ENCODE measurements at places on chromosomes 16 and 17.

DNA sequence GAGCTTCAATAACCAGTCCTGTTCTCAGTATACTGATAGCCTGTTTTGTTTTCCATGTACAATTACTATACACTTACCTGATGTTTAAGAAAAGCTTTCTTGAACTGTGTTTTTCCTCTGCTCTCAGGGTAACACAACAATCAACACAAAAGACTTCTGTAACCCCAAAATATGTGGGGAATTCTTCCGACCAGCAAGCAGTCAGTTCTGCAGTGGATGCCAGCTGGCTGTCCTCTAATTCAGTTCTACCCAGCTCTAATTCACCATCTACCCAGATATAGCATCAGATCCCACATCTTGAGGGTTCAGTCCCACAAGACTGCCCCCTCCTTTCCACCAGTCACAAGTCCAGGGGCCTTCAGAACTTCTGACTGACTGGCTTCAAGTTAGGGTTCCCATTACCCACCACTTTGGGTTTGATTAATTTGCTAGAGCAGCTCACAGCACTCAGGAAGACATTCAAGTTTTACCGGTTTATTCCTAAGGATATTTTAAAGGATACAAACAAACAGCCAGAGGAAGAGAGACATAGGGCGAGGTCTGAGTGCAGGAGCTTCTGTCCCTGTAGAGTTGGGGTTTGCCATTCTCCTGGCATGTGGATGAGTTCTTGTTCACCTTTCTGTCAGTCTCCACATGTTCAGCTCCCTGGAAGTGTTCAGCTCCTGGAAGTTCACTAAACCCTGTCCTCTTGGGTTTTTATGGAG is 178.2 kb downstream of the CHD9 start:
- DNase-seq = no peak

DNA sequence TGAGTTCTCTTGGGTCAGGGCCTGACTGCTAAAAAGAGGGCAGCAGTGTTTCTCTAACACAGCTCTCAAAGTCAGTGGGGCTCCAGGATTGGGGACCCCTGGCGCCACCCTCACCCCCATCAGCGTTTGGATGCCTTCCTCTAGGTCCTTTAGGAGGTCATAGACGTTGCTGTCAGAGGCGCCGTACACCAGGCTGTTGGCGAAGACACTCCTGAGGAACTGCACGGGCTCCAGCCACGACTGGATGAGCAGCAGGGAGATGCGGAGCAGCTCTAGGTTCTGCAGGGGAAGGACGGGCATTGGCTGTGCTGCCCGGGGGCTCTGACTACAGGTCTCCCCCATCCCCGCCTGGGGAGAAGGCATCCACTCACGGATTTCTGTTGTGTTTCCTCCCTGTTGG is 993 bp downstream of the GH1 start:
- no peak for DNase-seq

DNA sequence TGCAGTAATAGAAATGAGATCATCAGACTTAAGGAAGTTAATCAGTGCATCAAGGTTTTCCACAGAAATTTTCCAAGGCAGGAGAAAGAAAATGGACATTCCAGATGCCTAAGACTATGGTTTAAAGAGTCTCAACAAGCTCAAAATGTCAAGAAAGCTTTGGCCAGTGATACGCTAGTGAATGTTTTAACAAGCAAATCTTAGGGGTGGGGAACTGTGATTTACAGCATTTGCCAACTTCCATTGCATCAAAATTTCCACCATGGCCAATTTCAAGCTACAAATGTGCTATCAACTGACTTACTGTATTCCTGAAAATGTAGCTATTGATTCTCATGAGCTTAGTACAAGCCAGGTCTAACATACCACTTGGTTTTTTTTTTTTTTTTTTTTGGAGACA is 82.4 kb upstream of the CLEC3A start:
- no peak for DNase-seq

DNA sequence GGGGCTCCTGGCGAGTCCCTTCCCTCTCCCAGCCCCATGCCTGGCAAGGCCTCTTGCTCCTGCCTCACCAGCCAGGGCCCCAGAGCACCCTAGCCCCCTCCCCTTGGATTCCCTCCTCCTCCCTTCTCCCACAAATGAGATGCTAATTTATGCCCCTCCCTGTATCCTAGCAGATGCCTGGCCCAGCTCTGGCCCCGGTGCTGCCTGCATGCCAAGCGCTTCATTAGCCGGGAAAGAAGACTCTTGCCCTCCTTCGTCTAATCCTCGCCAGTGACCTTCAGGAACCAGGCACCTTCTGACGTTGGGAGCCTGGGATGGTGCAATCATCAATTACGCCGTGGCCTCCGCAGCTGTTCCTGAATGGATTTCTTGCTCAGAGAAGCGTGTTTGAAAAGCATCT is 127.8 kb downstream of the SDK2 start:
- DNase-seq = peak; percentile 74

GRCh38 chr16:84195201-84196093 is 4.5 kb downstream of the ADAD2 start:
- no peak for DNase-seq

DNA sequence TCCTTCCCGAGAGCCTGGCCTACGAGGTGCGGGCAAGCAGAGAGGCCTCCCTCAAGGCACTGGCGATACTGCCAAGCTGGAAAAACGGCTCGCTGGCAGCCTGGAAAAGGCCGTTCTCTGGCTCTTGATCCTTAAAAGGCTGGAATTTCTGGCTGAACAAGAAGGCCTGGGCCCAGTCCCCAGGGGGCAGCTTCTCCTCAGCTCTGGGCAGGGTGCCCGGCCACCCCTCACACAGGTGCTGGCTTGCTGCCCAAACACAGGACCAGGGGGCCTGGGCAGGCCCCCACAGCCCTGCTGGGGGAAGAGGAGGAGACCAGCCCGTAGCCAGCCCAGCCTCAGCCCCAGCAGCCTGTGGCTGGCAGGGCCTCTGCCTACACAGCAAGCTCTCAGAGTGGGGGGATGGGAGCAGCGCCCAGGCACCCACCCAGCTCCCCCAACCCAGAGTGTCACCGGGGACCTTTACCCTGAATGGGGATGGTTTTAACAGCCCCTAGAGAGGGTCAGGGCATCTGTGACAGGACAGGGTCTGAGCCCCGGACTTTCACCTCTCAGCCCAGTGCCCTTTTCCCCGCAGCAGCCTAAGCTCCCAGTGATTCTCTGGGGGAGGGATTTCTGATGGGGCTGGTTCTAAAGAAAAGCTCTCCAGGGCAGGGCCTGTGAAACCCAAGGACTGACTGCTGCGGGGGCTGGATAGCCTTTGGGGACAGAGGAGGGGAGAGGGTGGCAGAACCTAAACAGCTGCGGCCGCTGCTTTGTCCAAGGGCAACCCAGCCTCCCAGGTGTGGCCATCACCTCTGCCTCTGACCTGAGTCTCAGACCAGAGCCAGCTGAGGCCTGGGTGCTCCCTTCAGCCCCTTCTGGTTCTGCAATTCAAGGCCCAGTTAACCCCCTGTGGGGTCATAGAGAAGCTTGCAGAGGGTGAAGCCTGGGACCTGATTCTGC is 38.6 kb upstream of the TOB1 start:
- DNase-seq = peak; percentile 53

- peak; percentile 71 for DNase-seq
Observed at GRCh38 chr17:72376526-72377345, 255.9 kb downstream of the SOX9 start.

DNA sequence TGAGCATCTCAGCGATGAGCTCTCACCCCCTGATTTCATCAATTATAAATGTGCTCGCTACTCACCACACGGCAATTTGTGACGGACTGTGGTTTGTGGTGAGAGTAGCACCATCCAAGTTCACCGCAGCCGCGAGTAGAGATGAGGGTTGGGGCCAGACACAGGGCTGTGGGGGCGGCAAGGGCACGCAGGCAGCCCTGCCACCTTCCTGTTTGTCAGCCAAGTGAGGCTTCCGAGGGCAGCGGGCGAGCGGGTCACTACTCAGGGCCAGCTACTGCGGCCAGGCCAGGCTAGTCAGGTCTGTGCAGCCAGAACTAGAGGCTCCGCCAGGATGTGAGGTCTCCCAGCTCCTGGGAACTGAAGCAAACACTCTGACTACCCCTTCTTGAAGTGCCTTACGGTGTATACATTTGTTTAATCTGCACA is 39.6 kb upstream of the MEOX1 start:
- DNase-seq = peak; percentile 27

DNA sequence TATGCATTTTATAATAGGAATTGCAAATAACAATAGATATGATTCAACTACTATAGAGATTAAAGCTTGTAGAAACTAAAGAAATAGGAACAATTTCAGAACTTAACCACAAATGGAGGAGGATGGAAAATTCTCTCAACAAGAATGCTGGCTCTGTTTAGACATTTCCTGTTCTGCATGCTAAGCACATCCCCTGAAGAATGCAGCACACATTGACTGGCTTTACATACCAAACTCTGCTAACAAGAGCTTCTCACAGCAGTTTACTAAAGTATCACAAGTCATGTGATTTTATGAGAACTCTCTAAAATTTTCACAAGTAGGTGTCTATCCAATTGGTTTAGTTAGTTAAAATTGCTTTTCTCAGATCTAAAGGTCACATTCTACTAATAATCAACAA is 85.2 kb downstream of the SPAG9 start:
- DNase-seq = no peak

GRCh38 chr16:88730632-88731607 is 24.6 kb downstream of the CTU2 start:
- DNase-seq = peak; percentile 64

DNA sequence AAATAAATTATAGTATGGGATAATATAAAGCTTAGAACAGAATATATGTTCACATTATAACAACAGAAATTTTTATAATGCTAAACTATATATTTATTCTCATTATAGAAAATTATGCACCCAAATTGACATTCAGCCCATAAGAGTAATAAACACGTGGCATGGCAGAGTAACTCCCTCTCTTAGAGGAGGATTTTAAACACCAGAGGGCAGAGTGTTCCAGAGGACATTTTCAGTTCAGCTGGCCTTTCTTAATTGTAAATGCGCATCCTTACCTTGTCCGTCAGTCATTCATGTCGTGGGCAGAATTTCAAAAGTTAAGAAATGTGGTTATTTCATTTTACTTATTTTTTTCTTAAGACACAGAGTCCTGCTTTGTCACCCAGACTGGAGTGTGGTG is 147.1 kb downstream of the TANC2 start:
- DNase-seq = no peak

GRCh38 chr16:82829301-82829700 is 202.5 kb downstream of the CDH13 start:
- DNase-seq = peak; percentile 13
